Effector CD8-positive, alpha-beta T cell (primary cell): ENCODE measurements at places on chromosomes 1 and 21.

- DNase-seq, result no peak
Measured at GRCh38 chr1:180228648-180229482, 1.2 kb upstream of the LHX4 start.

DNA sequence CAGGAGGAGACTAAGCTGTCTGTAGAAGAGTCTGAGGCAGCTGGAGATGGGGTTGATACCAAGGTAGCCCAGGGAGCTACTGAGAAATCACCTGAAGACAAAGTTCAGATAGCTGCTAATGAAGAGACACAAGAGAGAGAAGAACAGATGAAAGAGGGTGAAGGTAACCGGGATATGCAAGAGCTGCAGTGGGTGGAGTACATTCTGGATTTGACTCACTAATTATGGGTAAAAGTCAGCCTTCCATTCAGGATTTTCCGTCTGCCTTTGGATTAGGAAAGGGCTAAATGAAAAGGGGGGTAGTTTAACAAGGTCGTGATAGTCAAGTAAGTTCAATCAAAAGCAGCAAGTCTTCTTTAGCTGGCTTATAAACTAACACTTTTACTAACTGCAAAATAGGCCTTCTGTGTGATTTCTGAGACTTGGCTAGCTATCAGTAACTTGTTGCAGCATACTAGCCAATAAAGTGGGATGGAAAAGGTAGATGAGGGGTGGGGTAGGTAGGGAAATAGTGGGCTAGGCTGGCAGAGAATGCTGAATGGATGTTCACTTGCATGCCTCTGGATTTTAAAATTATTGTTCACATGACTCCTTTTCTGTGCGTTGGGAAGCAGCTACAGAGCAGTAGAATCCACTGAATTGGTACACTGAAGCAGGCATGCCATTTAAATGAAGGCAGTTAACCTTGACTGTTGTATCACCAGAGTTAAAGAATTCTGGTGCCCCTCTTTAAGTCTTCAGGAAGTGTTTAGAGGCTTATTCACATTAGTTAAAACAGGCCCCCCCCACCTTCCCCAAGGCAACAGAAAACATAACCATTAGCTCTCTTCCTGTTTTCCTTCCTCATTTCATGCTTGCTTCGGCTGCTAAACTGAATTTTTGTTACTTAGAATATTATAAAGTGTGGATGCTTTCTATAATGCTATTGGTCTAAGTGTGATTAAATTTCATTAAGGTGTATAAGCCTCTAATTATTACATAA lies 15.4 kb downstream of the CCDC17 start:
- no peak for DNase-seq

DNA sequence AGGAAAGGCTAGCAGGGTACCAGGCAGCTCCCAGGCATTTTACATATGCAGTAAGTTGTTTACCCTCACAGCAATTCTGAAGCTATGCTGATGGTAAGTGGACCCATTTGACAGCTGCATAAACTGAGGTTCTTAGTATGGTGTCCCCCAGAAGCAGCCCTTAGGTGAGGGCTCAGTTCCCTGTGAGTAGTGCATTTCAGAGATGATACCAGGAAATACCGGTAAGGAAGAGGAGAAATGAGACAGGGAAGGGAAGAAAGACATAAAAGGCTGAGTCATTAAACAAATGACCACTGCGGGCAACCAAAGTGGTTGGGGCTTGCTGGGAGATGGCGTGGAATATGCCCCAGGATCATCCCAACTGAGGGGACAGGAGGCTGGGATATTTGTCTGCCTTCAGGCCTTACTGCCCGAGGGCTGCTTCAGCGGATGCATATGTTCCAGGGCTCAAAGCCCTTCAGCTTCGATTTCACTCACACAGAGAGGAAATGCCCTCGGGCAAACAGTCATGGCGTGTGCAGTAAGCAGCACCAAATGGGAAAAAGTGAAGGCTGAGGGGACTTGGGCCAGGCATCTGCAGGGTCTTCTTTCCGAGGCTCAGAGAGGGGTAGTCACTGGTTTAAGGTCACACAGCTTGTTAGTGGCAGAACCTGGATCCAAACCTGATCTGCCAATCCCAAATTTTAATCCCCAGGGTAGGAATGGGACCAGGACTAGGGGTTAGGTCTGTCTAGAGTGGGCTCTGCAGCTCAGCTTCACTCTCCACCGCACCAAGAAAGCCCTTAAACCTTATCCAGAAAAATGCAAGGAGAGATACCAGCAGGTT lies 133.7 kb upstream of the RUNX3 start:
- no peak for DNase-seq

- no peak for DNase-seq
Measured at GRCh38 chr1:61356016-61356415, 273.7 kb downstream of the NFIA start.

- DNase-seq, result no peak
Measured at GRCh38 chr21:26587736-26588201, 14.7 kb upstream of the CYYR1 start.

GRCh38 chr21:34029743-34030528 lies 43.4 kb upstream of the MRPS6 start:
- no peak for DNase-seq

DNA sequence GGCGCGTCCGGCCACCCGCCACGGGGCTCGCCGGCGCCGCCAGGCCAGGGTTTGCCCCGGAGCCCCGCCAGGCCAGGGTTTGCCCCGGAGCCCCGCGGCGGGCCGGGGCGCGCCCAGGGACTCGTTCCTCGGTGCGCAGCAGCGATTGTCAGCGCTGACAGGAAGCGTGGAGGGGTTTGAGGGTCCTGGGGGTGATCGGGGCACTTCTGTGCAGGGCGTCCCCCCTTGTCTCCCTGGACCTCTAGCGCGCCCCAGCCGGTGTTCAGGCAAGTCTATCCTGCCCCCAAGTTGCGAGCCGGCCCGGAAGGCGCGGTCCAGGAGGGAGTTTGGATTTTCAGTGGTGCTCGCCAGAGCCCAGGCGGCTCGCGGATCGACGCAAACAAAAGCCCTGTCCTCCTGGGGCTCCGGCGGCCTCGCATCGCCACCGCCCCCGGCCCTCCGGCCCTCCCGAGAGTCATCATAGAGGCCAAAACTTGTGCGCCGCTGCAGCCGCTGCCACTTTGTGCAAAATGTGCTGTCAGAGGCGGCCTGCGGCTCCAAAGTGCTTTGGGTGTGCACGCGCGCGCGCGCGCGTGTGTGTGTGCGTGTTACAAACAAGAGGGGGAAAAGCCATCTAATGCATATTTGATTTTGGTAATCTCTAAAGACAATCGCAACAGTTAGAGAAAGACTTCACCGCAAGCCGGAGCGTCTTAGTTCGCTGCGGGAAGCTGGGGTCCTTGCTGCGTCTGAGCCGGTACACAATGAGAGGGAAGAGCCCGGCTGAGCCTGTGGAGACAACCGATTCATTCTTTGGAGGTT lies 1.0 kb downstream of the ROR1 start:
- DNase-seq, result no peak

DNA sequence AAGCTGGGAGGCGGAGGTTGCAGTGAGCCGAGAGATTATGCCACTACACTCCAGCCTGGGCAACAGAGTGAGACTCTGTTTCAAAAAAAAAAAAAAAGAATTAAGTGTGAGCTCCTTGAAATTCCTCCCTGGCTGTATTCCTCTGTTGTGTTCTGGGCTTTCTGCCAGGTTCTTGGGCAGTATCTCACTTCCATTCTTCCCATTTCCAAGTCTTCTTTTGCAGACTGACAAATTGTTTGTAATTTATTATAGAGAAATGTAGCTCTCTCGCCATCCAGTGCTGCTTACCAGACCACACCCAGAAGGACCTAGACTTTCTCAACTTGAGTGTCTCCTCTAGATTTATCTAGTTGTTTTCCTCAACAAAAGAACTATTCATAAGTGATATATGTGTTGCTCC lies 105.0 kb upstream of the ADGRL2 start:
- no peak for DNase-seq

DNA sequence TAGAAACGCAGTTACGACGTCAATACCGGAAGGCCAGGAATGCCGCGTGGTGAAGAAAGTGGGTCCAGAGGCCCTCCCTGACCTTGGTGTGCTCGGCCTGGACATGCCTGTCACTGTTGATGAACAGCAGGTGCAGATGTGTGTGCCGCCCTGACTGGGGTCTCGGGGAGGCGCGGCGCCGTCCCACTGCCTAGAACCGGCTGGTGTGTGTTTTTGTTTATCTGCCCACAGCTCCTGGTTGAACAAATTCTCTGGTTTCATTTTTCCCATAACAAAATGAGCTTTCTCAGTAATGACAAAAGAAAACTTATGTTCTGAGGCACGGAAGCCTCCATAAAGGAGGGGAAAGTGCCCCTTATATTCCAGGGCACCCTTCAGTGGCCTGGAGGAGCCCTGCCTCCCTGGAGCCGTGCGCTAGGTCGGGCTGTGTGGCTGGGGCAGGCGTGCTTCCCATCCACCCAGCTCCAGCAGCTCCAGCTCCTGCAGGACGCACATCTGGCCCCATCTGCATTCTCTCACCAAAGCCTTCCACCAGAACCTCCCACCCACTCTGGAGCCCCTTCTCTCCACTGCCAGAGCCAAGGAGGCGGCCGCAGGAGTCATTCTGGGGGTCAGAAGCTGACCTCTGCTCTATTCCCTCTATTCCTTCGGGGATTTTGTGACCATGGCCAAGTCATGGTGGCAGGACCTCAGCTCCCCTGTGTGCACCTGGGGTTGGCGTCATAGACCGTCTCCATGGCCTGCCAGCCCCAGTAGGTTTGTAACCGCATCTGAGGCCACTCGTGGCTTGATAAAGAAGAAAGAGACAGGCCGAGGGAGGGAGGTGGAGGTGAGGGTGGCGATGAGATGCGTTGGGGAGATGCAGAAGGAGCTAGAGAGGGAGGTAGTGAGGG lies 20.1 kb upstream of the COL18A1 start:
- DNase-seq, result no peak

- no peak for DNase-seq
Measured at GRCh38 chr1:35650416-35650815, 9.1 kb upstream of the PSMB2 start.

GRCh38 chr1:192601143-192601542 lies 25.6 kb downstream of the RGS1 start:
- no peak for DNase-seq

DNA sequence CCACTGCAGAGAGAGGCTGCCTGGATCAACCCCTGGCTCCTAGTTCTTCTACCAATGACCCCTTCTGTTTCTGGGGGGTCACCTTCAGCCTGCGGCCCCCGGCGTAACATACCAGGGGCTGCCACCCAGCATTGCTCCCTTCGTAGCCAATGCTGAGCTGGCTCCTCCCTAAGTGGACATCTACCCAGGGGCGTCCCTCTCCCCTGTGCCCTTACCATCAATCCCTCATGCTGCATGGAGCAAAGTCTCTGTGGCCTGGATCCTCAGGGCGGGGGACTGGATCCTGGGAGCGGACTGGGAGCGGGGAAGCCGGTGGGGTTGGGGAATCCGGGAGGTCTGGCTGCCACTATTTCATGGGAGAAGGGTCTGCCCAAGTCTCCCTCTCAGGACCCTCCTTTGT lies 28.6 kb downstream of the TRIM67 start:
- DNase-seq, result no peak

DNA sequence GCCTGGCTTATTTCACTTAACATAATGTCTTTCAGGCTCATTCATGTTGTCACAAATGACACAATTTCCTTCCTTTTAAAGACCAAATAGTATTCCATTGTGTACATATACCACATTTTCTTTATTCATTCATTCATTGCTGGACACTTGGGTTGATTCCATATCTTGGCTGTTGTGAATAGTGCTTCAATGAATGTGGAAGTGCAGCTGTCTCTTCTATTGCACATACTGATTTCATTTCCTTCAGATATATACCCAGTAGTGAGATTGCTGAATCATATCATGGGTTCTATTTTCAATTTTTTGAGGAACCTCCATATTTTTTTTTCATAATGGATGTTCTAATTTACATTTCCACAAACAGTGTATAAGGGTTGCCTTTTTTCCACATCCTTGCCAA lies 38.6 kb upstream of the WLS start:
- DNase-seq, result no peak

DNA sequence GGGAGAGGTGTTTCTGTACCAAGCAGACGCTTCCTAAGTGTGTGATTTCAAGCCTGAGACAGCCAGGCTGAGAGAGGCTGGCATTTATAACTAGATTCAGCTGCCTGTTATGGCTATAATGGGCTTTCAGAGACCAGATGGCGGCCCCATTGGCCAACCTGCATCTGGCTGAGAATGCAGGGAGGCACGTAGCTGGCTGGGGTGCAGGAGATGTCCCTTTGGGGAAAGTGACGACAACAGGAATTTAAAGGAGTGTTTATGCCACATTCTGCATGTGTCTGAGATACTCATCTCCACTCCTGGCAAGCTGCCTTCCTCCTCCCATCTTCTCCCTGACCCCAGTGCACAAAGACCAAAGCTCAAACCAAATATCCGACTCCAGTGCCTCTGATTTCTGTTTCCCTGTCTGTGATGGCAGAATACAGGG lies 21.3 kb upstream of the CCDC190 start:
- no peak for DNase-seq

DNA sequence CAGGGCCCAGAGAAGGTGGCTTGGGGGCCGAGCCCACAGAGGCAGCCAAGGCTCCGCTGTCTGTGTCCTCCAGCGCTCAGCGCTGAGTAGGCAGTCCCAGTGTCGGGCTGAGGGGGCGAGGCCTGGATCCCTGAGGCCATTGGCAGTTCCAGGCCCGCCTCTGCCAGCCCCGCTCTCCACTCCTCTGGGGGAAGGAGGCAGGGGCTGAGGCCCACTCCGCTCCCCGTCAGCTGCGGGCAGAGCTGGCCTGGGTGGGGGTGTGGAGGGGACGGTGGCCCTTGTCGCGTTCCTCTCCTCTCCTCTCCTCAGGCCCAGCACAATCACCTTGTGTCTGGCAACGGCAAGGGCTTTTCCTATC lies 132.8 kb downstream of the CASZ1 start:
- no peak for DNase-seq

- DNase-seq, result no peak
Measured at GRCh38 chr1:63523738-63524137, 413 bp downstream of the EFCAB7 start.

DNA sequence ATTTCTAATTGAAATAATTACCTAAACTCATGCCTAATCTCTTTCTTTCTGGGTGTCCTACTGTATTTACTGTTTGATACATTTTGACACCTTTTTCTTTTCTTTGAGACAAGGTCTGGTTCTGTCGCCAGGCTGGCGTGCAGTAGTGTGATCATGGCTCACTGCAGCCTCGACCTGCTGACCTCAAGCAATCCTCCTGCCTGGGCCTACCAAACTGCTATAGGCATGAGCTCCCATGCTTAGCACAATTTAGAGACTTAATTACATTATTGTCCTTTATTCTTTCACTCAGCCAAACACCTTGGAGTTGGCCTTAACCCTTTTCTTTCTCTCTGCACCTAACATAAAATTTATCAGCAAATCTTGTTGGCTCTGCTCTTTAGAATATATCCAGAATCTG lies 139.8 kb upstream of the KIF26B start:
- DNase-seq, result no peak

DNA sequence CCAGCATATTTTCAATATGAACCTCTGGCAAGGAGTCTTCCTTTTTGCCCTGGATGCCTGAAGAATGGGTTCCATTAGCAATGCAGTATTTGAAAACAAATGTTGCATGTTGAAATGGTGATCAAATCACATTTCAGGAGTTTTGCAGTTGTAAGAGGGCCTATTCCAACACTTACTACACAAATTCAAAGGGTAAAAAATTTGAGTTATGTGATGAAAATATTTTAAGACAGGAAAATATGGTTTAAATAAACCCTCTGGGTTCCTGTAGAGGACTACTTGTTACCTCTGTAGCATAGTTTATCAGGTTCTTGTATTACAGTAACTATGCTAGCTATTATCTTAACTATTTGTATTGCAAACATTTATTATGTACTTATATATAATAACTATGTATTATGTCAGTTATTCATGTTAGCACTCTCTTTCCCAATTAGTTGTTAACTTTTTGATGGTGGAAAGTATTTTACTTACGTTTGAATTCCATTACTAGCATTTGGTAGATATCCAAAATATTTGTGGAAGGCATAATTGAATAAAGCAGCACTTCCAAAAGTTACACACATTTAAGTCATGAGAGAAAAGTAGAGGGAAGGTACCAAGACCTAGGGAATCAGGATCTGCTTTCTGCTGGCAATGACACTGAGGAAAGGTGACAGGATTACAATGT lies 312.9 kb downstream of the GRIK1 start:
- no peak for DNase-seq
